ENCODE measurements at places on chromosomes 6 and 20.

DNA sequence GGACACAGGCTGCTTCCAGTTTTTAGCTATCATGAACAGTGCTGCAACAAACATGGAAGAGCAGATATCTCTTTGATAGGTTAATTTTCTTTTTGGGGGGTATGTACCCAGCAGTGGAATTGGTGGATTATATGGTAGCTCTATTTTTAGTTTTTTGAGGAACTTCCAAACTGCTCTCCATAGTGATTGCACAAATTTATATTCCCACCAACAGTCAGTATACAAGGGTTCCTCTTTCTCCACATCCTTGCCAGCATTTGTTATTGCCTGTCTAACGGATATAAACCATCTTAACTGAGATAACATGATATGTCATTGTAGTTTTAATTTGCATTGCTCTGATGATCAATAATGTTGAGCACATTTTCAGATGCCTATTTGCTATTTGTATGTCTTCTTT, 237.6 kb downstream of the MMUT start:
- DNase-seq: no peak

DNA sequence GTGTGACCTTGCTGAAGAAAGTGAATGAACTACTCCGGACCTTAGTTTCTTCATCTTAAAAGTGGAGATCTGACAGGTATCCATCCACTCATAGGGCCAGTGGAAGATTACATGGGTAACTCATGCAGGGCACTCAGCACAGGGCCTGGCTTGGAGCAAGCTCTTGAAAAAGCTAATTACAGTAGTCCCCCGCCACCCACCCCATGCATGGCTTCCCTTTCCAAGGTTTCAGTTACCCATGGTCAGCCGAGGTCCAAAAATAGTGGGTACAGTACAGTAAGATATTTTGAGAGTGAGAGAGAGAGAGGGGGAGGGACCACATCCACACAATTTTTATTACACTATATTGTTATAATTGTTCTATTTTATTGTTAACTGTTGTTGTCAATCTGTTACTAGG, 7.1 kb upstream of the PMEPA1 start:
- no peak for DNase-seq

DNA sequence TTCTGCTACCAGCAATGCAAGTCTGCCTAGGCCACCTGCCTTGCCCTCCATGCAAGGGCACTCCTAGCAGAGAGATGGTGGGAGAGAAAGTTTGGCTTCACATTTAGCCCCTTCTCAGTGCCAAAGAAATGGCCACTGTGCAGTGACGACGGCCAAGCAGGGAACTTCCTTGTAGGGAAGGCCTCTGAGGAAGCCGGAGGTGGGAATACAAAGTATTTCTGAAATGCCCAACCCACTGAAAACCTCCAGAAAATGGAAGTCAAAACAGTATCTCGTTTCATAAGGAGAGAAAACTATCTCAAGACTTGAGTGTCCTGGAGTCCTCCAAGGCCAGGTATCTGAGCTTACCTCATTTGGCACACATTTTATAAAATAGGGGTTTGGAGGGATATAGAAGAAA, 42.7 kb downstream of the JAG1 start:
- DNase-seq: no peak

- DNase-seq: no peak
Measured at GRCh38 chr6:3592371-3592941, 135.6 kb upstream of the SLC22A23 start.

GRCh38 chr6:166862287-166862977, 93.9 kb downstream of the RNASET2 start:
- peak; percentile 4 for DNase-seq

DNA sequence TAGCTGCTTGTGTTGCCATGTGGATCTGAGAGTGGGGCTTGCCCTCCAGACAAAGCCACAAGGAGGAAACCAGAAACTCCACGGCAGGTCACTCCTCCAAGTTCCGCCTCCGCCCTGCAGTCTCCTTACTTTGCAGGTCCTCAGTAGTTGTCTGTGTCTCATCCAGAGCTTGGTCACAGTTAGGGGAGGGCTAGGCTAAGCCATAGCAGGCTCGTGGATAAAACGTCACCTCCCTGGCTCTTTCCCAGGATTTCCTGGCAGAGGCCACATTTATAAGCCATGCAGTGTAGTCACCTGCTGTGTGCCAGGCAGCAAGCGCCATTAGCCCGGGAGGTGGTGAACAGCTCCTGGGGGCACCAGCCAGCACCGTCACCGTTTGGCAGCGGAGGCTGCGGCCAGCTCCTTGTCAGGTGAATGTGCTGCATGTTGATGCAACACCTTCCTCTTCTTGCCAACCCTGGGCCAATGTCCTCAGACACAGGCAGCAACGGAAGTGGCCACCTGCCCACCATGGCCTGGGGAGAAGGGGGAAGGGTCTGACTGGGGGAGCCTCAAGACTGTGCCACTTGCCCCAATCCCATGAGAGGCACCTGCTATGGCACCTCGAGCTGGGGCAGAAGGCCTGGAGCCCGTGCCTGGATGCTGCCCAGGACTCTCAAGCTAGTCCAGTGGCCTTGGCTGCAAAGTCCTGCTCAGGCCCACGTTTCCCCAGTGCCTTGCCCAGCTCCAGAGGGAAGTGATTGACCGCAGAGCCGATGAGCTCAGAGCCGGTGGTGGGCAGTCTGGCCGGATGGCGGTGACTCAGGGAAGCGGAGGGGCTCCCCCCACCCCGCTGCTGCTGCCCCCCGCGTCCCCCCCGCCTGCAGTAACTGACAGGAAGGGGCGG, 39.0 kb upstream of the SLCO4A1 start:
- no peak for DNase-seq

DNA sequence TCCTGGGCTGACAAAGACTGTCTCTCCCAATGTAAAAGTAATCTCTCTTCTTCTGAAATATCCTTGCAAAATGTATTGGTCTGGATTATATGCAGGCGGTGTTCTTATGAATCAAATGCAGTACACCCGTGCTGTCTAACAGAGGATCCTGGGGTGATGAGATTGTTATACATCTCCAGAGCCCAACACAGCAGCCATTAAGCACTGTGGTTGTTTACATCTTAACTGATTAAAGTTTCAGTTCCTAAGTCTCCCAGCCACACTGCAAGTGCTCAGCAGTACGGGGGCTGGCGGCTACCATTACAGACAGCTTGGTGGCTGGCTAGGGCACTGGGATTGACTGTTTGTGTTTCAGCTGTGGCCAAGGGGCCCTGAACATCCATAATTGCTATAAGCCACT, 7.0 kb downstream of the UNC93A start:
- DNase-seq: no peak

GRCh38 chr6:154623391-154623790, 109.8 kb upstream of the SCAF8 start:
- no peak for DNase-seq

DNA sequence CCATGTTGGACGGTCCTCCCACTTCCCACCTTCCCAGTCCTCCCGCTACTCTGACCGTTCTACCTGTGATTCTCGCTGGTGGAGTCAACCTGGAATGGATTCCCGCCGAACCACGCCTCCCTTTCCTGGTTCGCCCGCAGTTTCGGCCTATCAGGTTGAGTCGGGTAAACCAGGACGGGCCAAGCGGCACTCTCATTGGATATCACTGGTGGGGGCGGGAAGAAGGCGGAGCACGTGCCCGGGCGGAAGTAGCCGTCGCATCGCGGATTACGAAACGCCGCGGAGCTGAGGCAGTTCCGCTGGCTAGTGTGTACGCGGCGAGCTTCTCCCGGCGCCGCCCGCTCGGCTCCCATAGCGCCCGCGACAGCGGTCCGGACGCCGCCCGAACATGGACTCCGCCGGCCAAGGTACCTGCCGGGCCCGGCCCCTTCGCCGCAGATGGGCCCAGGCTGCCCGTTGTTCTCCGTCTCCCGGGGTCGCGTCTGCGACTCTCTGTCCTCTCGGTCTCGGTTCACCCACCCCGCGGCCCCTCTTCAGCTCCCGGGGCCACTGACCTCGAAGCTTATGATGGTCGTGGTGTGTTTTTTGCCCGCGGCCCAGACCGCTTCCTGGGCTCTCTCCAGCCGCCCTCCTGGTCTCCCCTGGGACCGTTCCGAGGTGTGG, at the start of gene TPD52L2:
TSS of gene TPD52L2 (plus strand) at position 293 of the 663 bp plus-strand sequence. CDS start at position 389, 96 bp downstream.
- DNase-seq: peak; percentile 96

DNA sequence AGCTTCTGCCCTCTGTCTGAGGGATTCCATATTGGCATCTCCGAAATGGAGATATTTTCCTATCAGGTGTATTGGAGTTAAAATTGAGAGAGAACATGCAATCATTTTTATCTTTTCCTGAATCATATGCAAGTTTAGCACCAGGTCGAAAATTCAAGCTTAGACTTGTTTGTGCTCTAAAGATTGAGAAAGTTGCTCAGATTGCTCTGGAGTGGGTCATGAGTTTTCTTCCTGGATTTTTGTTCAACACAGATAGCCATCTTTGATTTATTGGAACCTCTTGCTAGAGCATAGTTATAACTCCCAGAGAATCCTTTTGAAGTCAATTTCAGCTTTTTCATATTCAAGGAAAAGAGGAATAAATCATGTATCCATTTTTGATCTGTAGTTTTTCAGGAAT, 373.5 kb upstream of the FLRT3 start:
- DNase-seq: no peak

DNA sequence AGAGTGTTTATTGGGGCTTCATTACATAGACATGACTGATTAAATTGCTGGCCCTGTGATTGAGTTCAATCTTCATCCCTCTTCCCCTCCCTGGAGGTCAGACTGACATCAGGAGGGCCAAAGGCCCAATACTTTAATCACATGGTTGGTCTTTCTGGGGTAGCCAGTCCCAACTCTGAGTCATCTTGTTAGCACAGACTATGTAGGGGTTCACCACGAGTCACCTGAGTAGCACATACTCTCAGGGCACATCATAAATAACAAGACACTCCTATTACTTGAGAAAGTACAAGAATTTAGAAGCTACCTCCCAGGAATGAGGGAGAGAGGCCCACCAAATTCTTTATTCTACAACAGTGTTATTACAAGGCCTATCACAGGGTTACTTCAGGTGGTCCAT, 11.3 kb downstream of the GINS1 start:
- DNase-seq: no peak

DNA sequence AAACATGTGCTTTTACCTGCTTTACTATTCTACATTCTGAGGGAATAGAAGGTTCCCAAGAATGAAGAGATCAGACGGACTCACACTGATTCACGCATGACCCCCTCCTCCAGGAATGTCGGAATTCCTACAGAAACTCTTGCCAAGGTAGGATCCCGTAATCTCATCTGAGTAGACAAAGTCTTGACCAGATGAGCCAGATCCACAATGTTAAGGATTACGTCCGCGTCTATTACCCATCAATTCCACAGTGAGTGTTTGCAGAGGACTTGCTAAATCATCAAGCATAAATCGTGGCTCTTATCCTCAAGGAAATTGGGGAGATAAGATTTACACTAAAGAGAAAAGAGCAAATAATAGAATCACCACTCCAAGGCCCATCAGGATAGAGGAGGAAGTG, 245.9 kb upstream of the FOXQ1 start:
- DNase-seq: no peak

DNA sequence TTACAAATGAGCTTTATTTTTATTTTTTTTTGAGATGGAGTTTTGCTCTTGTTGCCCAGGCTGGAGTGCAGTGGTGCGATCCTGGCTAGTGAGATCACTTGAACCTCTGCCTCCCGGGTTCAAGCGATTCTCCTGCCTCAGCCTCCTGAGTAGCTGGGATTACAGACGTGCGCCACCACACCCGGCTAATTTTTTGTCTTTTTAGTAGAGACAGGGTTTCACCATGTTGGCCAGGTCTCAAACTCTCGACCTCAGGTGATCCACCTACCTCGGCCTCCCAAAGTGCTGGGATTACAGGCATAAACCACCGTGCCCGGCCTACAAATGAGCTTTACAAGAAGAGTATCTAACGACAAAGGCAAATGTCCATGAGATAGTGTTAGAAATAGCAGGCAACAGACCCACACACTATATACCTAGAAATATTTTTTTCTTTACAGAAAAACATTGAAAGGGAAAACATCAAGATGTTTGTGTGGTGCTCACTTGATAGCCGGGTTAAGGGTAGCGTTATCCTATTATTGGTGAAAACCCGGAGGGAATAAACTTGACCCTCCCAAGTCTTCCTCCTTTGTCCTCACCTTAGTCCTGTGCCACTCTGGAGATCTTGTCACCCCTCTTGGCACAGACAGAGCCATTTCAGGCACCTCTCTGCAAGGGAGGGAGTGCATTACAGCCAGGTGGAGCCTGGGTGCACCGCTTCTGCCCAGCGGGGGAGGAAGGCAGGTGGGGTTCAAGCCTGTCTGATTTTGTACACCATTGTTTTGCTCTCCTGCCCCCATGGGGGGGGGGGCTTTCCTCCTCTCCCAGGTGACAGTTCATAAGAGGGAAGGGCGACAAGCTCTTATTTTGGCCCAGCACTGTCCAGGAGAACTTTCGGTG, 21.0 kb upstream of the AVP start:
- DNase-seq: no peak

DNA sequence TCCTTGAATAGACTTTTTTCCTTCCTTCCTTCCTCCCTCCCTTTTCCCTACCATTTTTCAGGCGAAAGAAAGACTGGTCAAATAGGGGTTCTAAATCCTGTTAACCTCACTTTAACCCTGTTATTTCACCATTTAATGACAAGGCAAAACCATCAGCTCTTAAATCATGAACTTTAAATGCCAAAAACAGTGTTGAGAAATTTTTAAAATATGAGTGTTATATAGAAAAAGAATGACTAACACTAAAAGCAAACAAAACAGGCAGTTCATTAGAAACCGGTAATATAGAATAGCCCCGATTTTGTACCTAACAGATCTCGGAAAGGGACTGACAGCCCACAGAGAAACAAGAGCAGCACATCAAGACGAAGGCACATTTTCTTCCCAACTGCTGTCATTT, 57.4 kb upstream of the CEP85L start:
- DNase-seq: no peak

- DNase-seq: no peak
Measured at GRCh38 chr20:50655311-50655880, 35.9 kb downstream of the RIPOR3 start.

DNA sequence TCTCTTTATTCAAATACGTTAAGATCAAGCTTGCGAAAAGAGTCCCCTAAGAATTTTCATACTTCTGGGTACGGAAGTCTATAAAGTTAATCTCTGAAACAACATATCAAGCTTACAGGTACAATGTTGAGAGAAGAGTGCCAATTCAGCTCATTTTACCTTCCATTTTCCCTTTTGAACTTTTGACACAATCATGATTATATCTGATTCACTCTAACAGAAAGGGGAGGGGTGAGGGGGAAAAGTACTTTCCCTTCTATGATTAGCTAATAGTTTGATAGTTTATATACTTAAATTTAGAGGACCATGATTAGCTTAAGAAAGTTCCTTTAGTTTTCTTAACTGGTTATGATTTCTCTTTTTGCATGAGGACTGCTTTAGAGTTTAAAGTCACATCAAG, 33.5 kb downstream of the SNX3 start:
- DNase-seq: no peak

- no peak for DNase-seq
Measured at GRCh38 chr6:137363805-137364138, 130.4 kb downstream of the OLIG3 start.

GRCh38 chr6:44855562-44856411, 468.3 kb downstream of the CDC5L start:
- DNase-seq: no peak

GRCh38 chr6:130913120-130913519, 85.9 kb downstream of the SMLR1 start:
- no peak for DNase-seq

Data from activated T-helper 1 cell treated with anti-CD3 and anti-CD28 coated beads, Interleukin-2, amount 50 U/mL, for 16 hours (primary cell).